Cardiac fibroblast (primary cell): ENCODE measurements at places on chromosomes 3 and 15.

DNA sequence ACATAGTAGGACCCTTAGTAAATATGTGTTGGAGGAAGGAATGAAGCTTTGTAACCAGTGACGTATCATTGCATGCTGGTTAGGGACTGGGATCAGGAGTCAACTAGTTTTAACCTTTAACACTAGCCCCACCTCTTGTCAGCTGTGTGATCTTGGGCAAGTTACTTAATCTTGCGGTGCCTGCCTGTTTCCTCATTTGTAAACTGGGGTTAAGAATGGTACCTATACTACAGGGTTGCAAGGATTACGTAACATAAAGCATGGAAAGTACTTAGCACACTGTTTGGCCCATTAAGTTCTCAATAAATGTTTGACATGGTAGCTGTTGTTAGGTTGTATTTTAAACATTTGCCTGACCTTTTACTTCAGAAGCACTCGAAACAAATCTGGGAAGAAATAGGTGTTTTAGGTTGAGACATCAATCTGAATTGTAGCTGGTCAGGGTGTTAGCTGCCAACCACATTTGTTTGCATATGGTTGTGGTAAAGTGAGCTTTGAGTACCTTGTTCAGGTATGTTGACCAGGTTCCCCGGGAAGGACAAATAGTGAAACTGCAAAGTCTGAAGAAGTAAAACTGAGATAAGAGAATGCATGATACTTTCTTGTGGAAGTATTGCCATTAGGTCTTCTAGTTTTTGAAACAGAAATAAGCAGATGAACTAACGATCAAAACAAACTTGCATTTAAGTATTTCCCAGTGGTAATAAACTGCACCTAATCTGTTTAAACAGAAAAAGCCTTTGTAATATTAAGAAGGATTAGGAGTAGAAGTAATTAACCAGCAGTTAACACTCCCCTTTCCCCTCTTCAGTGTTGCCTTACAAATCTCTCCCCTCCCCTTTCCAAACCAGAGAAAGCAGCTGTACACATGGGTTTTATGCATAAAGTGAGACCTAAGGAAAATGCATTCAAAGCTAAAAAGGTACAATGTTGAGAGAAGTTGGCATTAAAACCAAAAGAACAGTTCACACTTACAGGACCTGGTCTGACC lies 25.8 kb upstream of the SCAANT1 start:
- no peak for DNase-seq

DNA sequence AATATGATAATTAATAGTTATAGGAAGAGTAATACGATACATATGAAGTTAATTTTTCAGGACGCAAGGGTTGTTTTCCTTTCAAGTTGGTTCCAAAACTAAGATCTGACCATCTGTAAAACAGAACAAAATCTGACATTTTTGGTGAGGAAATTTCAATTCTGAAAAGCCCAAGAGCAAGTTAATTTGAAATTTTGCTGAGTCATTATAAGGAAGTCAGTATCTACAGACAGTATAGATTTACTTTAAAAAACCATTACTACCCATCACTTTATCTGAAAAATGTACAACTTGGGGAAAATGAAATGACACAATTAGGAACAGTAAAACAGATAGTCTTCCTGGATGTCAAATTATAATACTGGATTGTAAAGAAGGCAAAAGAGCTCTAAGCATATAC lies 12.5 kb downstream of the INTS14 start:
- no peak for DNase-seq

DNA sequence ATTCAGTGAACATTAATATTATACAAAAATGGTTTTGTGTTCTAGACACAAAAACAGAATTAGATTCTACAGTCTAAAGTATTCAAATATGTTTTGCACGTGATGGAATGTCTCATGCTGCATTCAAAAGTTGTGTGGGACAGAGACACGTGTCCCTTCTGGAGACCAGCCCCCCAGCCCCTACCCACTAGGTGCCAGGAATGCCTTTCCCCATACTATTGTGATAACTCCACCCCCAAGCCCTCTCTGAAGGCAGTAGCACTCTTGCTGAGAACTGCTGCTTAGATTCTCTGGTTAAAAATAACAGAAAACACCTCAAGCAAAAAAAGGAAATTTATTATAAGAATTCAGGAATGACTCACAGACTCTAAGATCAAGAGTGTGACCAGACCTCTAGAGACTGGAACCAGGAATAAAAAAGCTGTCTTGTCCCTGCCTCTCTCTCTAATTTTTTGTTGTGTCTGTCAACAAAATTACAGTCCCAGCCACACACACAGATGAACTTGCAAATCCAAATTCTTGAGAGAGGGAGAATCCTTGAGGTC lies 57.7 kb downstream of the PXYLP1 start:
- no peak for DNase-seq

DNA sequence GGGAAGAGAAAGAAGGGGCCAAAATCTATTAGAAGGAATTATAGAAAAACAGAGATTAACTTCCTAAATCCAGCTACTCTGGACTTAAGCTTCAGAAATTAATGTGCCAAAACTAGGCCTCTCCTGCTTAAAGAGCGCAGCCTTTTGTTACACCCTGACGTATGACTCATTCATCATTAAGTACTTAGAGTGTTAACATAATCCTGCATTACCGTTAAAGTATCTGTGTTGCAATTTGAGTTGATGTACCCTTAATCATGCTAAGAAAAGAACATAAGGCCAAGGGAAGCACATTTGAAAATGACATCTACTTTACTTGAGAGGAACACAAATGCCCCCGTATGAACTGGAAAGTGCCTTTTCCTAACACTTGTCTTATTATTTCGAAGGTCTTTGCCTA lies 7.9 kb downstream of the HTR3D start:
- peak; percentile 61 for DNase-seq

GRCh38 chr3:102398176-102398575 lies 36.6 kb upstream of the ZPLD1 start:
- no peak for DNase-seq
